ENCODE measurements at places on chromosomes 2 and 18.

DNA sequence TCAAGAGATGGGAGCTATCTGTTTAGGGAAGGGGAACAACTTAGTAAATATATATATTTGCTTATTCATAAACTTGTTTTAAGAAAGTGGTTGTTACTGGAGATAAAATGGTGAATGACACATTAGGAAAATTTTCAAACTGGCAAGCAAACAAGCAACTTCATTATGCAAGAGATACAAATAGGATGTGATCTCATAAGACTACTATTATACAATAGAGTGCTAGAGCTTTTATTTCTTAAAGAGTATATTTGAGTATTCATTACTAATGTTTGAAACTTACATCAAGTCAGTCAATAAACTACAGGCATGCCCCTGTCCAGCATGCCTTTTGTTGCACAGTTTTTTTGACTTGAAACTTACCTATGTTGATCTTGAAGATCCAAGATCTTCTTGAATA lies 355.2 kb upstream of the KCNJ3 start:
- DNase-seq: no peak

GRCh38 chr2:24022975-24023575 lies 13.2 kb downstream of the MFSD2B start:
- no peak for DNase-seq

DNA sequence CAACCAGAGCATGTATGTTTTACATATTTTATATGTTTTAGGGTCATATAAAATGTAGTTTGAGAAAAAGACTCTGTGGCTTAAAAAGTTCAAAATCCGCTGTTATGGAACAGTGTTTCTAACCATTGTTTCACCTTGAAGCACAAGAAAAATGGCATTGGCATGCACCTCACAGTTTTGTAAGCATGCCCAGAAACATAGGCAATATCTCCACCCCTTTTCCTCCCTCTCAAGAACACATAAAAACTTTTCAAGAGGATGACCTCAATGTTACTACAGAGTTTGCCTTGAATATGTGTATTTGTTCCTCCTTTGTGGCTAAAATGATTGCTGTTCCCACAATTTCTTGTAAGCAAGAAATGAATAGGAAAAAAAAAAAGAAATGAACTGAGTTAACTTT lies 29.3 kb upstream of the SLC40A1 start:
- DNase-seq: no peak

GRCh38 chr2:1421731-1422130 lies 8.5 kb downstream of the TPO start:
- no peak for DNase-seq

DNA sequence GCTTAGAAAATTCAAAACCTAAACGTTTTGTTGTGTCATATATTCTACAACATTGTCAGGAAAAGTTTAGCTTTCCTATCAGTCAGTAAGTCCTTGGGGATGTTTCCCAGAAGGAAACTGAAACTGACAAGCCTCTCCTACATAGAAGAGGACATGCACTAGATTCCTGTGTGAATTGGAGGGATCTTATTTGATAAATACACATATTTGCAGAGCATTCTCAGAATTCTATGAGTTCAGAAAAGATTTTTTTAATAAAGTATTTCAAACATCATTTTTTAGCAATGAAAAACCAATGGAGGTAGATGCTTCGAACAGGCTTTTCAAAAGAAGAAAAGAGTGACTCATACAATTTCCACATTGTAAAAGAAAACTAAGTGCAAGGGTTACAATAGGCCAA lies 1706.7 kb downstream of the SUCLG1 start:
- no peak for DNase-seq

- no peak for DNase-seq
Measured at GRCh38 chr18:50791599-50792438, 28.0 kb downstream of the MRO start.

DNA sequence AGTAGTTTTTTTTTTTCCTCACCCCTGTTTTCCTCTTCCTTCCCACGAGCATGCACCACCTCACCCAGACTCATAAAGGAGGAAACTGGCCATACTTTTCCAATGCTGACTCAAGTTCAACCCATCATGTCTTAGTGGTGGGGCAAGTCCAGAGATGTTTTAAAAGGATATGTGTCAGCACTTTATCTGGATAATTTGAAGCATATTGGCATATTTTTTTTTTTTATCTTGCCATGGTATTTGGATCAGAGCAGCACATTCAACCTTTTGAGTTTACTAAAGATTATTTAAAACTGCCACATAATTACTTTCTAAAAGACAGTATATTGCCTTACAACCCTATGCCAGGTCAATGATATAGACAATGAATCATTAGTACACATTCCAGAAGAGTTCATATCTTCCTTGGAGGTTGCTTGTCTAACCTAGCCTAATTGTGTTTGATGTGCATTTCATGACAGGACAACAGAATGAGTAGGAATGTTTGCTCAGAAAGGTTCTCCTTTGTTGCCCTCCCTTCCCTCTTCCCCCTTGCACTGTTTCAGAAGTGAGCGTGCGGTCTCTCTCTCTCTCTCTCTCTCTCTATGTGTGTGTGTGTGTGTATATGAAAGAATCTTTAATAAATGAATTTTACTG lies 950.7 kb upstream of the FAM98A start:
- DNase-seq: no peak

DNA sequence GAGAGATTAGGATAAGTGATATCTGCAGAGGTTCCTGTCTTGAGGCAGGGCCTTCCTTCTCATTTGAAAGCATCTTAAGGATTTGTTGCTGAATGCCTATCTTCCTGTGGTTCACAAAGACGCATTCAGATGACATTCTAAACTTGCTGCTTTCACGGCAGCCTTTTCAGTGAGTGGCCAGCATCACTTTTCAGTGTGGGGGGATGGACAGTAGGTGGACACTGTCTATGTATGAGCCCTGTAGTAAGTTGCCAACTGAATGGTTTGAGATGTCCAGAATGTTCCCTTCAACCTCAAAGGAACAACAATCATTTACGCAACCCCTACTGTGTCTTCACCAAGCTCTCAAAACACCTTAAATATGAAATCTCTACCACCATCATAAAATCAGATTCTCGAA lies 46.6 kb downstream of the SETBP1 start:
- DNase-seq: no peak

GRCh38 chr2:85588236-85588635 lies 4.0 kb downstream of the VAMP5 start:
- no peak for DNase-seq

- DNase-seq: no peak
Measured at GRCh38 chr2:224851811-224852210, 135.6 kb upstream of the CCDC195 start.

GRCh38 chr18:3581890-3582289 lies 131.9 kb downstream of the TGIF1 start:
- no peak for DNase-seq

DNA sequence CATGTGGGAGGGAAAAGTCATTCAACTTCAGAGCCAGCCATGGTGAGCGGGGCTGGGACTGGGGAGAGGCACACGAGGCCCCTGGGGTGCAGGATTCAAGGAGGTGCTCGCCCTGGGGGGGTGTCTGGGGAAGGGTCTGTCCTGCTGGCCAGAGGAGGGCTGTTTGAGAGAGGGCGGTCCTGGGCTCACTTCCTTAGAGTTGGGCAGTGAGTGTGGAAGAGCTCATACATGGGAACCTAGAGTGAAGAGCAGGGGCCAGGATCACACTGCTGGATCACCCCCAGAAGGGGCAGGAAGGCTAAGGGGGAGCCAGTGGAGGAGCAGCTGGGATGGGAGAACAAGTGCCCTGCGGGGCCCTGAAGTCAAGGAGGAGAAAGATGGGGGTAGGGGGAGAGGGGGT lies 6.5 kb downstream of the SH3BP4 start:
- DNase-seq: no peak

DNA sequence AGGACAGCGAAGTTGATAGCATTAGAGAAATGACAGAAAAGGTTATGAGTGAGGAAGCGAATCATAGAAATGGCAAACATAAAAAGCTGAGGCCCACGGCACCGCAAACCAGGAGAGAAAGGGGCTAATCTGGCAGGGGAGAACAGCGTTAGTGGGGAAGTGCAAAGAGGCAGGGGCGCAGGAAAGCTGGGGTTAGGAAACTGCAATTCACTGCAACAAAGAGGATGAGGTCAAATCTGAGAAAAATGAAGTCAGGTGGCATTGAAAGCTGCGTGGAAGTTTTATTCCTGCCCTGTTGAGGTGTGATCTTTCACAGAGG lies 653 bp upstream of the ABI2 start:
- DNase-seq: no peak

GRCh38 chr2:35962585-35963146 lies 392.9 kb upstream of the CRIM1 start:
- no peak for DNase-seq
